ENCODE measurements at places on chromosomes 7 and 10.
A peak's percentile ranks its signal among the peaks of the same experiment; 100 is the strongest.

DNA sequence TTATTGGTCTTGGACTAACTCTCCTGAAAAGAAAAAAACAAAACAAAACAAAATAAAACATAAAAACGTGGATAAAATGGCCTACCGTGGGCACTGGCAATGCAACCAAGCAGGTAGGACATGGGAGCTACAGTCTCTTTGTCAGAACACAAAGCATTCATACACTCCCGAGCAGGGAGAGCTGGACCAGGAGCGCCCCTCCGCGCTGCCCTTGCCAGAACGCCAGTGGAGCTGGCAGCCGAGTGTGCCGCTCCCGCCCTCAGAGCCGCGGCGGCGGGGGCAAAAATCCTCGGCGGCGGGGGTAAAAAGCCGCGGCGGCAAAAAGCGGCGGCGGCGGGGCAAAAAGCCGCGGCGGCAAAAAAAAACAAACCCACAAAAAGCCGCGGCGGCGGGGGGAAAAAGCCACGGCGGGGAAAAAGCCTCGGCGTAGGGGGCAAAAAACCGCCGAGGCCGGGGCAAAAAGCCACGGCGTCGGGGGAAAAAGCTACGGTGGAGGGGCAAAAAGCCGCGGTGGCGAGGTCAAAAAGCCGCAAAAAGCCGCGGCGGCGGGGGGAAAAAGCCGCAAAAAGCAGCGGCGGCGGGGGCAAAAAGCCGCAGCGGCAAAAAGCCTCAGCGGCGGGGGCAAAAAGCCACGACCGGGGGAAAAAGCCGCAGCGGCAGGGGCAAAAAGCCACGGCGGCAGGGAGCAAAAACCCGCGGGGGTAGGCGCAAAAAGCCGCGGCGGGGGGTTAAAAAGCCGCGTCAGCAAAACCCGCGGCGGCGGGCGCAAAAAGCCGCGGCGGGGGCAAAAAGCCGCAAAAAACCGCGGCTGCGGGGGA lies 418.1 kb downstream of the ZNF716 start:
- DNase-seq, result no peak

DNA sequence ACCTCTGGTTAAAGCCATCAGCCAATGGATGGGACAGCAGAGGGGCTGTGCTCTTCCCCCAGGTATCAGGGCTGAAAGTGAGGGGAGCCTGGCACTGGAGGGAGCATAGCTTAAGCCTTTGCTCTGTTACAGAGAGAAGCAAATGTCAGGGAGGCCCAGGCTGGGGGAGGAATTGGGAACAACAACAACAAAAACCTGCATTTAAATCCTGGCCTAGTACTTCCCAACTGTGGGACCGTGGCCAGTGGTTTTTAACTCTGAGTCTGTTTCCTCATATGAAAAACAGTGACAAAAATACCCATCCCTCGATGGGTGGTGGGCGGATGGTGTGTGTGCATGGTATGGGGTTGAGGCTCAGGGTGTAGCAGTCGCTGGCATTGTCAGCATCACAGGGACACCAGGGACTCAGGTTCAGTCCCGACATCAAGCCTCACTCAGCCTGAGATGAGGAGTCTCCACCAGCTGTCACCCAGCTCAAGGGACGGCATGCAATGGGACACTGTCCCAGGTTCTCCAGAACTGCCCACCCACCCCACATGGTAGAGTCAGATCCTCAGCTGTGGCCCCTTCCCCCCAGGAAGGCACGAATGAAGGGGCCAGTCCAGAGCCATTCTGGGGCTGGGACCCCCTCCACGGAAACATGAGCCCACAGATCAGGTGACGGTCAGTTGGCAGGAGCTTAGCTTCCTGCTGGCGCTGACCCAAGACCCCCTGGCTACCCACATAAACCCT lies 74.5 kb downstream of the AFAP1L2 start:
- DNase-seq, result no peak

GRCh38 chr10:28637346-28637745 lies 40.0 kb upstream of the BAMBI start:
- no peak for DNase-seq

DNA sequence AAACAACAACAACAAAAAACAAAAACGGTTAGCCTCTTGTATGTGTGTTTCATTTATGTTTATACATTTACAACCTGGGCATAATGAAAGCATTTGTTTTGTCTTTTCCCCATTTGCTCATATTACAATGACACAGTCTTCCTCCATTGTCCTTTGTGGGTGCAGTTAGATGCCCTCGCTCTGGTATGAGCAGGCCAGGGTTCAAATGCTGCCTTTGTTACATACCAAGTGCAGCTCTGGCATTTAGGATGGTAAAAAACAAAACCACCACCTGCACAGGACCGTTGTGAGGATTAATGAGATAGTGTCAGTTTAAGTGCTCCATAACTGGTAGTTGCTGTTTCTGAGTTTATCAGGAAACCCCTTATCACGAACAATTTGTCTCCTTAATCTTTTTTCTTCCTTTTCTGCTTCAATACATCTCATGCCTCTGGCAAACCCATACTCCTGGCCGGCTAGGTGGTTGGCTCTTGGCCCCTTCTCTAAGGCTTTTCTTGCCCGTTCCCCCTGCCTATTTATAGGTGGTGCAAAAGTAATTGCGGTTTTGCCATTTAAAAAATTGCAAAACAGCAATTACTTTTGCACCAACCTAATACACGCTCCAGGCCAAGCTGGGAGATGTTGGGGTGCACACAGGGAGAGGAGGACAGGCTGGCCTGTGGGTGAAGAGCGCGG lies 18.6 kb upstream of the TMEM225B start:
- DNase-seq, result no peak

GRCh38 chr10:103479135-103479534 lies at the start of gene CALHM3:
CALHM3 (minus strand) TSS chr10:103479240; CDS start chr10:103479032, 208 bp downstream.
- no peak for DNase-seq

GRCh38 chr10:118953598-118954393 lies 75.7 kb upstream of the NANOS1 start:
- no peak for DNase-seq

DNA sequence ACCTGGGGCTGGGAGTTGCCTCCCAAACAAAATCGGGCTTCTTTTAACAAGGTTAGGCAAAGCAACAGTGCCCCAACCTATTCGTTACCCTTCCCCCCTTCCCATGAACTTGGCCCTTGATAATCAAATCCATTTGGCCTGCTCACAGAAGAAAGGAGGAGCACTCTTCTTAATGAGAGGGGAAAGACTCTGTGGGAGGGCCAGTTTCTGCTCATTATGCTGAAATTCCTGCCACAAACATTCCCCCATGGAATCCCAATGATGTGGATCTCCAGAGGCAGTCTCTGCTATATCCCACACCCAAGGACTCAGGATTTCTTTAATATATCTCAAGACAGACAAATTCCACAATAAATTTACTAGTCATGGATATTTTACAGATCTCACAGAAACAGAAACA lies 43.0 kb downstream of the LSM5 start:
- no peak for DNase-seq

DNA sequence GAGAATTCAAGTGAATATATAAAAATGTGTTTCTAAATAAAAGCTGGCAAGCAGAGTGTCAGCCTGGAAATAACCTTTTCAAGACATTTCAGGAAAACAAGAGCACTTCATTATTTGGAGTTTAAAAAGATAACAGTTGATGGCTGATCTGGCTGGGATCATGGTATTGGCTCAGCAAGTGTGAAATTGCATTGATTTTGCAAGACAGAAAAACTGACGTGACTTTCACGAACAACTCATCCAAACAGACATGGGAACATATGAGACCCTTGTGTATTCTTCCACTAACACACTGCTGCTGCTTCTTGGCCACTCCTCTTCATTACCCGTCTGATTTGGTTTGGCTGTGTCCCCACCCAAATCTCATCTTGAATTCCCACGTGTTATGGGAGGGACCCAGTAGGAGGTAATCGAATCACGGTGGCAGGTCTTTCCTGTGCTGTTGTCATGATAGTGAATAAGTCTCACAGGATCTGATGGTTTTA lies 108.5 kb downstream of the RAB18 start:
- DNase-seq, result no peak

DNA sequence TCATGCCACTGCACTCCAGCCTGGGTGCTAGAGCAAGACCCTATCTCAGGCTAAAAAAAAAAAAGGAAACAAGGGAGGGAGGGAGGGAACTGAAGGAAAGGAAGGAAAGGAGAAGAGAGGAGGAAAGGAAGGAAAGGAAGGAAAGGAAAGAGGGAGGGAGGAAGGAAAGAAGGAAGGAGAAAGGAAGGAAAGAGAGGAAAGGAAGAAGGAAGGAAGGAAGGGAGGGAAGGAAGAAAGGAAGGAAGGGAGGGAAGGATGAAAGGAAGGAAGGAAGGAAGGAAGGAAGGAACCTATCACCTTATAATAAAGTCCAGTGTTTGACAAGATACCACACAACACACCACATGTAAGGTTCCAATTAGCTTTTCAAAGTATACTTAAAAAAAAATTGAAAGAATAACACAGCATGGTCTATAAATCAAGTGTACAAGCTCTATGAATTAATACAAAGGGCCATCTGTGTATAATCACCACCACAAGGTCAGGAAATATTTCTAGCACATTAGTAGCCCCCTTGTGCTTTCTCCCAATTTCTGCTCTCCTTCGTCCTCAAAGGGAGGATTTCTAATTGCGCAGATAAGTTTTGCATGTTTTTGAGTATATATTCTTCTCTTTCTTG lies 26.4 kb downstream of the RNF216 start:
- no peak for DNase-seq

DNA sequence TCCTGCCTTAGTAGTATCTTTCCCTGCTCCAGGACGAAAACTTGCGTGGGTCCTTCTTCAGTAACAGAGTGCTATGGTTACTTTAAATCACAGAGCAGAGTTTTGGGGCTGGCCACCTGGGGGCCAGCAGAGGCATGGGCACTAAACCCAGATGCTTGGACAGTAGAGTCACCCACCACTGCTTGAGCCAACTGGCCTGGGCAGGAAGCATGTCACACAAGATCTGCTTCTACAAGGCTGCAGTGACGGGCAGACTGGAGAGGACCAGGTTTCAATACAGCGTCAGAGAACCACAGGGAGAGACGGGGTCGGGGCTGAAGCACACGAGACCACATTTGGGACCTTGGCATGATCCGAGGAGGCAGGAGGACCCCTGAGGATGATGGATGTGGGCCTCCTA lies 14.3 kb upstream of the DMBT1 start:
- no peak for DNase-seq

- DNase-seq, result no peak
Observed at GRCh38 chr7:133784486-133785001, 342.6 kb upstream of the LRGUK start.

DNA sequence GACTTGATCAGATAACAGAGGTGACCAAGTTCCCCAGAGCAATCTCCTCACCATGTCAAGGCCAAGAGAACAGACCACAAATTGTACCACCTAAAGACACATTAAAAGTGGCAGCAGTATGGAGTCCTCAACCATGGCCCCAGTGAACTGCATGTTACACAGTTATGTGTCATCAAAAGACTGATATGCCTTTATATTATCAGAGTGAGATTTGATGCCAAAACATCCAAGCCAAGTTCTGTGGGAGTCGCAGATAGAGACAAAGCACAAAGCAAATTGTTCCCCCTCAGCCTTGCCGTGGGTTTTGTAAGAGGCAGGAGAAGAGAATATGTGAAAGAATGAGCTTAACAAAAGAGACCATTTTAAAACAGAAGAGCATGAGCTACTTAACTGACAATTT lies 39.2 kb upstream of the TES start:
- no peak for DNase-seq

- no peak for DNase-seq
Observed at GRCh38 chr10:78436706-78437406, 403.2 kb downstream of the RPS24 start.

GRCh38 chr7:128697302-128697905 lies 25.3 kb downstream of the GARIN1A start:
- DNase-seq, result peak; percentile 6

DNA sequence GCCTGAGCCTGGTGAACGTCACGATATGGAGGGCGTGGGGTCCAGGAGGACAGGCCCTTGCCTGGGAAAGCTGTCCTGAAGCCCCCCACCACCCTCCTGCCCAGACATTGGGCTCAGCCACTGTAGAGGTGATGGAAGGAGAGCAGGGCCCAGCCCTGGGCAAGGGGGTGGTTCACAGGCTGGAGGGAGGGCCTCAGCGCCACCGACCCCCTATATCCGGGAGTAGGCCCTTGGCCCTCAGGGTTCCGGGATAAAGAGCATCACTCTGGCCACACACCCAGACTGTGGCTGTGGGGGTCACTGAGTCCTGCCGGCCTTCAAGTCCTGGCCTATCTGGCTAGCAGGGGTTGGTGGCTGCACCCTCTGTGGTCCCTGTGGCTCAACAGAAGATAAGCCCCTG lies 55.3 kb upstream of the GTF2IRD1 start:
- no peak for DNase-seq

DNA sequence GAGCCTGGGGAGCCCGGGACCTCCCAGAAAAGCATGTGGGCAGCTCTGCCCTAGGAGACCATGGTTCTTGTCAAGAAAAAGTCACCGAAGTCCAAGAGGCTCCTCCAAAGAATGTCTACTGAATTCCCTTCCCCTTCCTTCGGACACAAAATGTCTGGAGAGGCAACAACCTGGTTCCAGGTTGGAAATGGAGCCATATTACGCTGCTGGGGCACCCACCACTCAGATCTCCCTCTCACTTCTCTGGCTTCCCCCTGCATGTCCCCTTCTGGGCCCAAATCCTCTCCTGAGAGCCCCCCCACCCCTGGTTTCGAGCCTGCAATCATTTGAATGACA lies 52.6 kb downstream of the RGS10 start:
- DNase-seq, result no peak

DNA sequence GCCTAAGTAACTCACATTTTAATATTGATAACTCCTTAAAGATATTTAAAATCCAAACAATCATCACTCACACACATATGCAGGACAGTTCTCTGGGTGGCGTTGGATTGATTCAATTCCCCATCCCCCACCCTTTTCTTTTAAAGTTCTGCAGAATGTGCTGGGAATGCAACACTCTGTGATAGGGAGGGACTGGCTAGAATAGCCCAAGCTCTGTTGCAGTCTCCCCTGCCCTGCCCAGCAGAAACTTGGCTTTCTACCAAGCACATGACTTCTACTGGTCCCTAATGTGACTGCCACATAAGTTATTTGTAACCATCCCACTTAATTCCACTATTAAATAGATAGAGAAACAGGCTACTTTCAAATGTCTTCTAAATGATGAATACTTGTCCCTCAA lies 55.2 kb downstream of the TWIST1 start:
- DNase-seq, result no peak

DNA sequence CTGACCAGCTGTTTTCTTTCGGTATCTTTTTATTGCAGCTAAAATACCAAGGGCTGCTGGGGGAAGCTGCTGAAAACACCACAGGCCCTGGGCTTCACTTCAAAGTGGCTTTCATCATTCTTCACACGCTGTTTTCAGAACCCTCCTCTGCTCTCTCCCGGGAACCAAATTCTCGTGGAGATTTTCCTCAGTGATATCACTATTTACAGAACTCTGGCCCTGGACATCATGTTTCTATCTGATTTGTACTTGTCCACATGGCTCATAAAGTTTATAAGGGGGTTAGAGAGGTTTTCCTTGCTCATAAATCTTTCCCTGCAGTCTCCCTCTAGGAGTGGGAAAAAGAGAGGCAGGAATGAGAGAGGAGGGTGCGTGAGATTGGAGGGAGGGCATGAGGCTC lies 177.4 kb upstream of the NPVF start:
- DNase-seq, result no peak

- no peak for DNase-seq
Observed at GRCh38 chr7:64892666-64893309, 10.3 kb upstream of the ZNF273 start.

GRCh38 chr7:102967798-102968197 lies 55.0 kb downstream of the LRRC17 start:
- DNase-seq, result no peak

Measured in activated T-cell treated with anti-CD3 and anti-CD28 coated beads for 1 hour (primary cell).